Substantia nigra (tissue), 51 donors: ENCODE measurements at places on chromosomes 3 and 15.

DNA sequence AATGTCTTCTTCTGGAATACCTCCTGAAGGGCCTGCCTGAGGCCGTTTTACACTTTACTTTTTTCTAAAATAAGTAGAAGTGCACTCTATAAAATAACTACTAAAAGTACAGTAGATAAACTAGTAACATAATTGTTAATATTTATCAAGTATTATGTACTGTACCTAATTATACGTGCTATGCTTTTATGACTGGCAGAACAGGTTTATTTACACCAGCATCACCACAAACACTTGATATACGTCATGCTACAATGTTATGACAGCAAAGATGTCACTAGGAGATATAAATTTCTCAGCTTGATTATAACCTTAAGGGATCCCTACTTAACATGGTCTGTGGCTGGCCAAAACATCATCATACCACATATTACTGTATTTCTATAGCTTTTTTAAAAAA, 29.4 kb downstream of the DLG1 start:
- no peak for DNase-seq

- DNase-seq: no peak
These were observed 37.0 kb upstream of the HACD2 start for GRCh38 chr3:123621850-123622189.

DNA sequence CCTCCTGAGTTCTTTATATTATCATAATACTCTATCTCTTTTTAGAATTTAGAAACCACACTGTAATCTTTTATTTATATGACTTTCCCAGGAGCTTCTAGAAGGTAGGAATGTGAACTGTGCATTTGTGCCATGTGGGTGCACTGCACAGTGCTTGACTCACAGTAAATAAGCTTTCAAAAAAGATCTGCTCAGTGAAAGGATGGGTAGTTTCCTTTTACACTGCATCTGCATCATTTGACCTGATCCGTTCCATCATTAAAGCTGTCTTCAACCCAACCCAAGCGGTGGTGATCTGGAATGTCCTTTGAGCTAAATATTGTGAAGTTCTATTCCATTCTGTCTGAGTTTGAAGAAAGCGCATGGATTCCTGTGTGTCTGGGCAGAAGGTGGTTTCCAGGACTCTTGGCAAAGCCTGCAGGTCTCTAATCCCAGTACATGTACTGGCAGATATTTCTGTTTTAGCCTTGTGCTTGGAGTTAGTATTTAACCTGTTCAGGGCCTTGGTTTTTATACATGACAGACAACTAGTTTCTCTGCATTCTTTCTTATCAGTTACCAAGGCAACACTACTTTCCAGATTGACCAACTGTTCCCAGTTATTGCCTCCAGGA, 96.7 kb downstream of the DHX30 start:
- no peak for DNase-seq

DNA sequence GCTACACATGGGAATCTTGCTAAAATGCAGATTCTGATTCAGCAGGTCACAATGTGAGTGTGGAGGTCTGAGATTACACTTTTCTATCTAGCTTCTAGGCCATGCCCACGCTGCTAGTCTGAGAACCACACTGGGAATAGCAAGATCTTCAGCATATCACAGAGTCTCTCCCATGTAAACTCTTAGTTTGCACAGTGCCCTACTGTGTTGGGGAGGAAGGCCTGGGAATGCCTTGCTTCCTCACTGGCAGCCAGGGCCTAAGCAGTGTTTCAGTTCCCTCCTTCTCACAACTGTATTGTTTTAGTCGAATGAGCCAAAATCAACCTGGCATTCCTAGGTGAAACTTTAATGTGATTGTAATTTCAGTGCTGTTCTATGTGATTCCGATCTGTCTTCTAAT, 180.0 kb upstream of the EIF1B start:
- DNase-seq: no peak

DNA sequence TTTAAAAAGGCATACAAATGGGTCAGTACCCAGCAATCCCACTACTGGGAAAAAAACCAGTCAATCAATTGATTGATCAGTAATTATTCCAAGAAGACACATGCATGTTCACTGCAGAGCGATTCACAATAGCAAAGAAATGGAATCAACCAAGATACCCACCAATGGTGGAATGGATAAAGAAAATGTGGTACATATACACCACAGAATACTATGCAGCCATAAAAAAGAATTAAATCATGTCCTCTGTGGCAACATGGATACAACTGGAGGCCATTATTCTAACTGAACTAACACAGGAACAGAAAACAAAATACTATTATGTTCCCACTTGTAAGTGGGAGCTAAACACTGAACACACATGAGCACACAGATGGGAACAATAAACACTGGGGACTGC, 103.1 kb downstream of the DLG1 start:
- no peak for DNase-seq

DNA sequence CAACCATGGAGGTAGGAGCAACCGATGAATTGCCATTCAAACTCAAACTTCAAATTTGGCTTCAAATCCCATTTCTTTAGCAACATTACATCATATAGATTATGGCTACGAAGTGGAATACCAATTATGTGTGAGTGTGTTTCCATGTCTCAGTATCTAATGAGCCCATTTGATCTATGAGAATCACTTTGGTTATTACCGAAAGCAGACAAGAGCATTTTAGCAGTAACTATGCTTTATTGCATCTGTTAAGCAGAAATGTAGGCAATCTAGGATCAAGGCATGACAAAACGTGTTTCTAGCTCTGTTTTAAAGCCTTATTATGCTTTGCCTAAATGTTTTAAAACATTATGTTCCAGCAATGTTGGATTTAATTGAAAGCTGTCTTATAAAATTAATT, 581.9 kb upstream of the TGFBR2 start:
- no peak for DNase-seq

- DNase-seq: no peak
These were observed 231.7 kb downstream of the ARPP21 start for GRCh38 chr3:35871009-35871408.

DNA sequence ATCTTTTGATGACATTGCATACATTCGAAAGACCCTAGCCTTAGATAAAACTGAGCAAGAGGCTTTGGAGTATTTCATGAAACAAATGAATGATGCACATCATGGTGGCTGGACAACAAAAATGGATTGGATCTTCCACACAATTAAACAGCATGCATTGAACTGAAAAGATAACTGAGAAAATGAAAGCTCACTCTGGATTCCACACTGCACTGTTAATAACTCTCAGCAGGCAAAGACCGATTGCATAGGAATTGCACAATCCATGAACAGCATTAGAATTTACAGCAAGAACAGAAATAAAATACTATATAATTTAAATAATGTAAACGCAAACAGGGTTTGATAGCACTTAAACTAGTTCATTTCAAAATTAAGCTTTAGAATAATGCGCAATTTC, 16.7 kb downstream of the KCNMB3 start:
- DNase-seq: no peak

- no peak for DNase-seq
These were observed 20.2 kb downstream of the ATOSA start for GRCh38 chr15:52658955-52659354.

- no peak for DNase-seq
These were observed 39.9 kb downstream of the LMCD1 start for GRCh38 chr3:8541486-8541885.

GRCh38 chr3:36649125-36649524, 115.2 kb downstream of the DCLK3 start:
- no peak for DNase-seq

GRCh38 chr3:135165260-135165659, 370.2 kb downstream of the EPHB1 start:
- DNase-seq: no peak

DNA sequence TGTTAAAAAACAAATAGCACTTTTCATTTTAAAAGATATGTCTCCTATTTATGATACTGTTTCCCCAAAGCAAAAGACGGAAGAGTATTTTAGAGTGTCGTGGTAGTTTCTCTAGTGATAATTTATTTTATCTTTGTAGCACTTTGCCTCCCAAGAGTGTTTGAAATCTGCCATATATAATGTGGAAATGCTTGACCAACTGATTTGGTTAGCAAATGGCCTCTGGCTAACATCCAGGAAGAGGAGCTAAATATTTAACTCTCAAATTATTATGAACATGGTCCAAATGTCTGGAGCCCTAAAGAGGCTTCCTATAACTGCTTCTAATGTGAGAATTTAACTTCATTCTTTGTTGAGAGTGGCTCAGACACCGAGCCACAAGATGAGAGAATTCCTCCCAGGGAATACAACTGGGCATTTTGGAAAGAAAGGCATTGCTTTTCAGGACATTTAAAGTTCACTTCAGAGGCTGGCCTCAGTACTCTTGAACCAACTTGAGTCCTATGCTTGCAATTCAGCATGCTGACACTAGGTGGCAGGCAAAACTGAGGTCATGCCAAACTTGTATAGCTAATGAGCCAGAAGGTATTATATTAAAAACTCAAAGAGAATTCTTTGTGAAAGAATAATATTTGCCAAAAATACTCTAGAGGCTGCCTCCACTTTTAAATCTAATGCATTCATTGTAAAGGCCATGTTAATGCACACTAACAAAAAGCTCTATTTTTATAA, 104.5 kb downstream of the RARB start:
- no peak for DNase-seq
